ENCODE measurements at places on chromosomes 1 and 21. TPM values are rescaled to one million over a fixed set of nuclear protein-coding genes. Genes with fewer than 3 reads are reported as not detected.

HAO2 gene
- not detected for total RNA-seq

BMP8A gene
- not detected for total RNA-seq

AMY1B gene
- total RNA-seq, result not detected

NPHS2 gene
- total RNA-seq, result not detected

RCSD1 gene
- total RNA-seq, result 0.57 TPM

AGBL4 gene
- not detected for total RNA-seq

CLCA1 gene
- total RNA-seq, result 0.22 TPM

DARS2 gene
- total RNA-seq, result 32.9 TPM

DCDC2B gene
- total RNA-seq, result not detected

TNFSF4 gene
- total RNA-seq, result 9.3 TPM

RNU1-1 gene
- total RNA-seq, result under 0.01 TPM

TEX38 gene
- not detected for total RNA-seq

TNFAIP8L2 gene
- total RNA-seq, result not detected

GSTM5 gene
- 0.43 TPM for total RNA-seq

FCRL2 gene
- total RNA-seq, result not detected

PRR9 gene
- 0.22 TPM for total RNA-seq

POLR3C gene
- total RNA-seq, result 57.7 TPM

ATP1A4 gene
- total RNA-seq, result not detected

NTMT2 gene
- total RNA-seq, result not detected

TNFRSF9 gene
- 3.1 TPM for total RNA-seq

All from placental pericyte (primary cell).